Hypothalamus (tissue), 51 donors: ENCODE measurements at places on chromosomes 4 and X.

DNA sequence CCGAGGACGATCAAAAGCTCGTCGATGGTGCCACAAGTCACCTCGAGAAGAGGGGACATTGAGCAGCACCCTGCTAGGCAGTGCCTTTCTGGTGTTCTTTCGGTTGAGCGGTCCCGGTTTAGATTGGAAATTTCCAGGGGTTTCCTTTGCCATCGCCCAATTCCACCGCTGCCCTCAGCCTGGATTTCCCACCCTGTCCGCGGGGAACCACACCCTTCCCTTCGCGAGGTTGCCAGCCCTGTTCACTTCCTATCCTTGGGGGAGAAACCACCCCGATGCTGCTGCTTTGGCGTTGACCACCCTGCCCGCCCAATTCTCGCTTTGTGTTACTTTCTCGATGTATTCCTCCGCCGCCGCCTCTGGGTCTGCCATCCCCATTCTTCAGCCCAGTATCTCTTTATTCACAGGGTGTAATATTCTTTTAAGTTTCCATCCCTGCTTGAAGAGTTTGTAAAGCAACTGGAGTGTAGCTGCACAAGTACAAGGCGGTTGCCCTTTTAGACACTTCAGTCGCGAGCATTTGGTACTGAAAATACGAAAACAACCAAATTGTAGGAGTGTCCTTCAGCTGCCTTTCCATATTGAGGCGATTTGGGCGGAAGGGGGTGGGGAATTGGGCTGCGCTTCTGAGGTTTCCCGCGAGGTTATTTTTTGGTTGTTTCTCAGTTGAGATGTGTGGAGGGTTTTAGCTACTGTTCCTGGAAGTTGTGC, 1.1 kb downstream of the OGT start:
- DNase-seq, result peak; percentile 6

DNA sequence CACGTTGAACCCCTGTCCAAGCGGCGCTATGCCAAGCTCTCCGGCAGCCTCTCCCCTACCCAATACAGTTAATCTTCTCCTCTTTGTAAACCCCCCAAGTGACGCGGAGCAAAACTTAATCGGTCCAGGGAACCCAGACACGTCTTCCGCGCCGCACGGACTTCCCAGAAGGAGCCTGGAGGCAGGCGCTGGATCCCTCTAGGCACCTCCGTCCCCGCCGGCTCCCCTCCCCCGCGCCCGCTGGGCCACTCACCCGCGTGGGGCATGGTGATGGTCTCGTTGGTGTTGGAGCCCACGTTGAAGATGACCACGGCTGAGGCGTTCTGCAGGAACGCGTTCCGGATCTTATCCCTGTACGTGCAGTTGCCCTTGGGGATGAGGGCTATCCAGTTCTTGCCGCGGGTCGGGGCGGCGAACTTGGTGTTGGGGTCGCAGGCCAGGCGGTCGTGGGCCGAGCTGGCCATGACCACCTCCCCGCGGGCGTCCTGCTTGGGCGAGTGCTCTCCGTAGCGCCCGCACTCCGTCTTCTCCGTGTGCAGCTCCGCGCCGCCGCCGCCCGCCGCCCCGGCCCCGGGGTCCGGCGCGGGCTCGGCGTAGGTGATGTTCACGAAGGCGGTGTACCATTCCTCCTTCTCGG, 1.1 kb downstream of the RNF150 start:
- no peak for DNase-seq

GRCh38 chr4:38563707-38564495, 100.1 kb upstream of the KLF3 start:
- DNase-seq, result no peak

DNA sequence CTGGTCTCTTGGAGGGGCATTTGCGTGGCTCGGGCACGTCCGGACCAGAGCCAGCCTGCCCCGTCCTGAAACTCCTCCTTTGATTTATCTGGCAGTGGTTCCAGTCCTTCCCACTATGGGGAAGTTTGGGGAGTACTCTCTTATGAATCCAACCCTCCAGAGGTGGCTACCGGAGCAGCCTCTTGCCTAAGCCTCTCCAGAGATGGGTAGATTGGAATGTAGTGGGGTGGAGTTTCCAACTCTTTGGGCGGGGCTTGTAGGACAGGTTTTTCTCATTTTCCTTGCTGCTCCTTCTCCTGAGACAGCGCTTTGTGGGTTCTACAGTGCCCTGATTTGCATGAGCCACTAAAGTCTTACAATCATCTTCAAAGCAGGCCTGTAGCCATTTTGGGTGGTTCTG, 60.1 kb upstream of the XAGE1B start:
- DNase-seq, result no peak

- DNase-seq, result no peak
Measured at GRCh38 chrX:42755815-42756214, 22.1 kb downstream of the PPP1R2C start.

DNA sequence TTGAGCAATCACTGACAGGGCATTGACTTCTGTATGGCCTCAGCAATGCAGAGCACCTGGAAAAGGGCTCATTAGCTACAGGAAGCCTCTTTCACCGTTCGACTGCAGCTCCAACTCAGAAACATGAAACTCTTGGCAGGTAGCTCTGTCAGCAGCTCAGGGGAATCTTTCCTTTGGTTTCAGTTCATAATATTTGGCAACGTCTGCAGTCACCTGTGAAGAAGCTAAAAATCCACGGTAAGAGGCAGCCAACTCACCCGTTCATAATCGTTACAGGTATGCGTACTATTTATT, 354.9 kb downstream of the CAMK2D start:
- no peak for DNase-seq

DNA sequence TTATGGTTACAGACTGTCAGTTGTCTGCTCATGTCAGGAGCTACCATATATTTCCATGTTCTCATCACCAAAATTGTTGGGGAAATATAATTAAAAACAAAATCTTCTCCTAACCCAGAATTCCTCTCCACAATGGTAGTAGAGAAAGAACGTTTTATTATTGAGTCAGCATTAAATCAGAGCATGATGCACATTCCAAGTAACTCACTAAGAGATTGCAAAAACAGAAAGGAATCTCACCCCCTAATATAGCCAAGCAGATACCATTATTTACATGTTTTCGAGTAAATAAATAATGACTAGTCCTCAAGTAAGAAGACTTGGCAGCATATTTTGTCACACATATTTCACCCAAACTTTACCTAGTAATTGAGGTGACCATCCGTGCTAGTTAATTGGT, 36.2 kb upstream of the ARHGEF6 start:
- no peak for DNase-seq

DNA sequence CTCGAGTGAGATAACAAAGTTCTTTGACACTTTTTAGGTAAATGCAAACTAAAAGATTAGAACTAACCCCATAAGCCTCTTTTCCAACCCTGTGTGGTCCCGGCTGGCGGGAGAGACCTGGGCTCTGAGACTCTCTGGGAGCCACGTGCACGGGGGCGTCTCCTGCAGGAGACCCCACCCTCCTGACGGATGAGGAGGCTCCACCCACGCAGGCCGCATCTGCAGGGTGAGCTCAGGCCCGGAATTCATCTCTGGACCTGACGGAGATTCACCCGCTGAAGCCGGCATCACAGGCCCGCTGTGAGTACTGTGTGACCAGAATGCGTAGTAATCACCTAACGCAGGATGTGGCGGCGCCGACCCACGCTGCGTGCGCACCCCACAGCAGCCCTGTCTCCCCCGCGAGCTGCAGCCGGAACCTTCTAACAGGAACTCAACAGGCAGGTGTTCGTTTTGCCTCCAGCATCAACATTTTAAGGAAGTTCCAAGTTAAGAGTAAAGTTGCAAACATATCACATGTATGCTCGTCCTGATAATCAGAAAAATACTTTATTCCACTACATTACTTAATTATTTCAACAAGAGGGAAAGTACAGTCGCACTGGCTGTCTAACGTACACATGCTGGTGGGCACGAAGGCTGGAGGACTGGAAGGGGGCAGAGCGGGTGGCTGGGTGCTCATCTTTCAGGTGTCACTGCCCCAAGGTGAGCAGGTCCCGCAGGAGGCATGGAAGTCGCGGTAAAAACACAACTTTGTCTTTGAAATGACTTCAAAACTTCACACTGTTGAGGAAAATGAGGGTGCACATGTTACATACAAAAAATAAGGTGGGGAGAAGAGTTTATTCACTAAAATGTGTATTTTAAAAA, 44.5 kb downstream of the FGFRL1 start:
- DNase-seq, result no peak

- DNase-seq, result no peak
Measured at GRCh38 chrX:106780264-106780663, 22.2 kb upstream of the TBC1D8B start.
